ENCODE measurements at places on chromosomes 3 and 15.

GRCh38 chr3:111598552-111598951 is 3.4 kb upstream of the ZBED2 start:
- DNase-seq: no peak

DNA sequence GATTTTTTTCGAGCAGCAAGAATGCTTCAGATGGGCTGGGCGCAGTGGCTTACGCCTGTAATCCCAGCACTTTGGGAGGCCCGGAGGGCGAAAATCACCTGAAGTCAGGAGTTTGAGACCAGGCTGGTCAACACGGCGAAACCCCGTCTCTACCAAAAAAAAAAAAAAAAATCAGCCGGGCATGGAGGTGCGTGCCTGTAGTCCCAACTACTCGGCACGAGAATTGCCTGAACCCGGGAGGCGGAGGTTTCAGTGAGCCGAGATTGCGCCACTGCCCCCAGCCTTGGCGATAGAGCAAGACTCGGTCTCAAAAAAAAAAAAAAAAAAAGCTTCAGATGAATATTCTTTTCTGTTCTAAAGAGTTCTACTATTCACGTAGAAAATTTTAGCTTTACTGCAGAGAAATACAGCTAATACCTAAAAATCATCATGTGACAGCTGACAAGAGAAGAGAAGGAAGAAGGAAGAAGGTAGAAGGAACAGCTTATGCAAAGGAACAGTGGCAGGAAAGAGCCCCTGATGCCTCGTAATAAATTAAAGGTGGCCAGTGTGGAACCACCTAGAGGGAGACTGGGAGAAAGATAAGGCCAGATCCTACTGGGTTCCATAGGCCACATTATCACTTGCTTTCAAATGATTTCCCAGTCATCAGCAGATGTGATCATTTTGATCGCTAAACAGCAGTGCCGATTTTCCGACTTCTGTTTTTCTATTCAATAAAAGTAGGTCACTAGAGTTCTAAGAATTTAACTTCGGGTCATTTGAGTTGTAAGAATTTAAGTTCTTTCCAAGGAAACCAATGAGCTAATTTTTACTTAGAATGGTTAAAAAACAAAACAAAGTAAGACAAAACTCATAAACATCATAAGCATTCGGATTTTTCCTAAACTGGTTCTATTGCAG is 1.5 kb downstream of the CMTM6 start:
- no peak for DNase-seq

DNA sequence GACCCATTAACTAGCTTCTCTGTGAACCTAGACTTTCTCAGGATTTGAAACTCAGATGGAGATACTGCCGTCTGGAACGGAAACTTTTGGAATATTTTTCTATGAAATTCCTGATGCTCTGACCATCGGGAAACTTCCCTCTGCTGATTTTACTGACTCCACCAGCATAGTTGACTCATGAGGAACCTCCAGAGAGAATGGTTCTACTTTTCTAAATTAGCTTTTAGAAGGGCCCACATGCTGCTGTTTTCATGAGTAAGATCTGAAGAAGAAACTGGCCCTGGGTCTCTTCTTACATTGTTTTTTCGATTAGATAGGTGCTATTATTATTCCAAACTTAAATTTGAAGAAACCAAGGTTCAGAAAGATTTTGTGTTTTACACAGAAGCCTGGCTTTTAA is 326.3 kb upstream of the NR2E3 start:
- DNase-seq: no peak

DNA sequence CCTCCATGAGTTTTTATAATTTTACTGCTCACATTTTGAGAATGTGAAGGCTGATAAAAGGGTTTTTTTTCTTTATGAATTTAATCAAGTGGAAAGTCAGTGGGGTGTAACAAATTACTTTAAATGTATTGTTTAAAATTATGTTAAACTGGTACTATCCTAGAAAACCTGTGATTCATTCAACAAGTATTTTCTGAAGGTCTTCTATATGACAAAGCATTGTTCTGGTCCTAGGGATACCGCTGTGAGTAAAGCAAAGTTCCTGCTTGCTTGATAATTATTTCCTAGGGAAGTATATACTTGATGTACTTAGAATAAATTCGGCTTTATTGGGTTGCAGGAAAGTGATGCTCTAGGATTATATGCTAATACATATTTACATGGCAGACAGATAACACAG is 152.8 kb upstream of the GOLGA6L4 start:
- DNase-seq: no peak

- no peak for DNase-seq
Observed at GRCh38 chr3:45950131-45950530, 6.9 kb downstream of the CXCR6 start.

DNA sequence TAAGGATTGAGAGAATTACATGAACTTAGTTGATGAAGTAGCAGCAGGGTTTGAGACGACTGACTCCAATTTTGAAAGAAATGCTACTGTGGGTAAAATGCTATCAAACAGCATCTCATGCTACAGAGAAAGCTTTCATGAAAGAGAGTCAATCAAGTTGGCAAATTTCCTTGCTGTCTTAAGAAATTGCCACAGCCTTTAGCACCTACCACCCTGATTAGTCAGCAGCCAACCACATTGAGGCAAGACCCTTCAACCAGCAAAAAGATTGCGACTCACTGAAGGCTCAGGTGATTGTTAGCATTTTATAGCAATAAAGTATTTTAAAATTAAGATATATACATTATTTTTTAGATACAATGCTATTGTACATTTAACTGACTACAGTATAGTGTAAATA is 80.9 kb downstream of the RAP2B start:
- no peak for DNase-seq

GRCh38 chr15:87653646-87654045 is 602.9 kb downstream of the NTRK3 start:
- DNase-seq: no peak

DNA sequence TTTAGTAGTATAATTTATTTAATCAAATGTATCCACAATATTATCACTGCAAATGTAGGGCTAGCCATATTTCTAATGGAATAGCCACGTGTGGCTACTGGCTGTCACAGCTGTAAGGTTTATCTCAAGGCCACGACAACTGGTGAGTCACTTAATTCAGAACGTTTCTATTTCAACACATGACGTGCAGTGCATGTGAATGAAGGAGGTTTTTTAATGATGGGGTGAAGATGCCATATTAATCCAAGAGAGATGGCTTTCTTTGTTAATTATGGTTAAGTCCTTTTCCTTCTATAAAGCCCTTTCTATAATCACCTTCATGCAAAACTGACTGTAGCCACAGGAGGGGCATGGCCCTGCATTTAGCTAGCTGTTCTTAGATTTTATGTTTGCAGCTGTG is 212.0 kb downstream of the FEZF2 start:
- peak; percentile 41 for DNase-seq

DNA sequence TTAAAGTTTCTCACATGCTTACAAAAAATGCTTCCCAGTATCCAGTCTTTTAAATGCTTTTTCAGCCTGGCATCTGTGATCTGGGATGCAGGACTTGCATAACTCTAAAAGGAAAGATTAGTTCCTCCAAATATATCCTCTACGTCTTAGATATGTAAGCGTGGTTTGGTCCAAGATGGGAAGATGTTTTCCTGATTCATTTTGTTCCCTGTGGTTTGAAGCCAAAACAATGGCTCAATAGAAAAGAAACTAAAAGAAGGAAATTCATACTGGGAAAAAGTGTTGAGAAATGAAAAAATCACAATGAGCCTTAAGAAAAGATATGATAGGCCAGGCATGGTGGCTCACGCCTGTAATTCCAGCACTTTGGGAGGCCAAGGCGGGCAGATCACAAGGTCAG is 1002.8 kb downstream of the NAALADL2 start:
- DNase-seq: no peak

- DNase-seq: no peak
Observed at GRCh38 chr3:178381971-178382448, 154.2 kb upstream of the KCNMB2 start.

DNA sequence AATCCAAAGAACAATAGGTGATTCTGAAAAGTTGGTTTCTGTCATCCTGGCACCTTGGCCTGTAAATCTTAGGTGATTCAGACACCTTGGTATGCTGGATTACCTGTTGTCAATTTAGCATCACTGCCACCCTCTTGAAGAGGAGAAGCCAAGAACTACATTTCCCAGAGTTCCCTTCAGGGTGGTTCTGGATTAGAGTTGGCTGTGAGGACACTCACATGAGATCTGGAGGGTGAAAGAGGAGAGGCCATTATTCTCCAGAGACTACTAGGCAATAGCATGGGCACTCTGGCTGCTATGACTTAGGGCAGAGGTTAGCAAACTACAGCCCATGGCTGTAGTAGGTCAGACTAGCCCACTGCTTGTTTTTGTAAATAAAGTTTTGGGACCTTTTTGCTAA is 41.7 kb upstream of the CORO2B start:
- DNase-seq: no peak

DNA sequence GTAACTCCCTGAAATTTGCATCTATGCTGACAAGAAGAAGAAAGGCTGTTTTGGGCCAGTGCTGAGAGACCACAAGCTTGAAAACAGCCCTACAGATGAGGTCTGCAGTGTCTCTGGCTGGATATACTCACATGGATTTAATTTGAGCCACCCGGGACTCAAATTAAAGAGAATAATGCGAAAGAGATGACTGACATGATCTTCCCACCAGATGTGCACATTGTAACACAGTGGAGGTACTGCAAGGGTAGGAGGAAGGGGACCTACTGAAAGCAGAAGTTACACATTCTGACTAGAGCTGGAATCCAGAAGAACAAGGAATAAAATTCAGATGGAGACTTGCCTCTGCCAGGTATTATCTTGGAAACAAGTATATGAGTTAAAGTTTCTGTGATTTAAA is 728.3 kb upstream of the SGO1 start:
- DNase-seq: no peak

DNA sequence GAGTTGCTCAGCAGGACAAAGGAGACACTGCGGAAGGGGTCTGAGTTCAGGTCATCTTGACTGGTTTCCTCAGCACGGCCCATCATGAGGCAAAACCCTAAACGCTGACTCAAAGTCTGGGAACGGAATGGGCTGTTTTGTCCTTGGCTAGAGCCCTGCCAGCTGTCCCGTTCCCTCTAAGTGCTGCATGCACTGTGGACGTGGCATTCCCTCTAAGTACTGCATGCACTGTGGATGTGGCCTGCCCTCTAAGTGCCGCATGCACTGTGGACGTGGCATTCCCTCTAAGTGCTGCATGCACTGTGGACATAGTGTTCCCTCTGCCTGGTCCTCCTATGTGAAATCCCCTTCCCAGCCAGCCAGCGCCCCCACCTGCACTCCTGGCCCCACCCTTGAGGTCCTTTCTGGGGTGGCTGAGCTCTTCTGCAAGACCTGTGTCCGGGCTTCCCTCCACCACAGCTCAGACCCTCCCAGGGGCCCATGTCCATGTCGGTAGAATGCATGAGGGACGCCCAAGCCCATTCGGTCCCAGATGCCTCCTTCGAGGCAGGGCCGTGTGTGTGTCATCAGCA is 36.7 kb downstream of the TM2D3 start:
- no peak for DNase-seq

- DNase-seq: no peak
Observed at GRCh38 chr3:120841264-120841663, 66.7 kb upstream of the STXBP5L start.

DNA sequence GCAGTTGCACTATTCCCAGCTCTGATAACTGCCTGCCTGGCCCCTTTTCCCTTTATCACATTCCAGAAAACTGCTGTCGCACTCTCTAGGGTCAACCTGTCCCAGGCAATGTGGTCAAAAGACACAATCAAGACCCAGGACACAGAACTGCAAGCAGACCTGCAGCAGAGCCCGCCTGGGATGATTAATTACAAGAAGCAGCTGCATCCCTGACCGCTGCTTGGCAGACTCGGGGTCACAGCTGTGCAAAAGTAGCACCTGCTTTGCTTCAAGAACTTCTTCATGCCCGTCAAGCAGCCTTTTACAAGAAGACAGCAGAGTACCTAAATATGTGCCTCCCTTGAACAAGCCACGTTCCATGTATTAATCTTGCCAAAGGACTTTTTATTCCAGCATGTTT is 120.0 kb upstream of the ST8SIA2 start:
- DNase-seq: no peak

DNA sequence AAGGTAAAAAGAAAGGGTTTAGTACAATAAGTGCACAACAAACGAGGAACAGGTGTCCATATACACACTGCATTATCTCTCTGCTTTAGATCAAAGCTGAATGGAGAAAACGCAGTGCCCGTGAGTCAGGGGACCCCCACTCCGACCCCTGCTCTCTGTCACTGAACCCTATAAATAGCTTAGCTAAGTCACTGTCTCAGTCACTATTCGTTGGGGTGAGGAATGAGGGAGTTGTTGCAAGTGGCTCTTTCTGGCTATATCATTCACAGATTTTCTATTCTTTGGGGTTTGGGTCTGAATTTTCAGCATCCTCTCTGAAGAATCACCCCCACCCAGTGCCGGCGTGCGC is 458 bp upstream of the STAC start:
- no peak for DNase-seq

DNA sequence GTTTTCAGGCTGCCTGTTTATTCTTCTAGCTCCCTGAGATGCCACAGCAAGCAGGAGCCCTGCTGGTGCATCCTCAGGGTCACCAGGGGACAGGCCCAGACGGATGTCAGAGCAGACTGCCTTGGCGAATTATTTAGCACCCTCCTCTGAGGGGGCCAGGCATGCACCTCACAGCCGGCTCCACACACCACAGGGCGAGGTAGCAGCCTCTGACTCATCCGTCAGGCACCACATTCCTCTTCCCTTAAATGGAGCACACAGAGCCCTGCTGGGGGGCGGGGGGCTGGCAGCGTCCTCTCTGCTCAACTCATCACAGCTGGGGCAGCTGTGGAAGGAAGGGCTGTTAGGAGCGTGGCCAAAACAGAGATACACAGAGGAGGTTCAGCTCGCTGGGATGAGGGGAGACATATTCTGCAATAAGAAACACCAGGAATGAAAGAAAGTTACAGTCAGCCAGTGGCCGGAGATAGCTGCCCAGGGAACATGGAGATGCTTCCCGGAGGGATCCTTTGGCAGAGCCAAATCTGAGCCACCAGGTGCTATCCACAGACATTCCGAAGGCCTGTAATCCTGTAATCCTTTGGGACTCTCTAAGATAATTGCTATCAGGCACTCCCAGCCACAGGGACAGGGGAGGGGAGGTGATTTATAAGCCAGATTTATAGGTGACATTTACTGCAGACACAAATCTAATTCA is 13.9 kb upstream of the PRICKLE2 start:
- peak; percentile 80 for DNase-seq

DNA sequence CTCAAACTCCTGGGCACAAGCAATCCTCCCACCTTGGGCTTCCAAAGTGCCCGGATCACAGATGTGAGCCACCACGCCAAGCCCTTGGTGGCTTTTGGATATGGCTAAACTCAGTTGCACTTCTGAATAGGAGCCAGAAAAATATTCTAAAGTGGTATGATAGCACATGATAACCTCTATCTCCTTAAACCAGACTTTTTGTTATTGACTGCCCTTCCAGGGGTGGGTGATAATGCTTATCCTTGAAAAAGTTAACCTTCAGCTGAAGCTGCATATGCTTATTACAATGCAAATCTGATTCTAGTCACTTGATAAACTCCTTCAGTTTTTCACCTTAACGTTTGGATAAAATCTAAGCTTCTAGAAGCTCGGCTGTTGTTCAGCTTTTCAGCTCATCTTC is 6.3 kb downstream of the CCNB2 start:
- DNase-seq: no peak

- no peak for DNase-seq
Observed at GRCh38 chr15:100809587-100809986, 70.0 kb upstream of the ALDH1A3 start.
